ENCODE measurements at places on chromosomes 5 and 9.
A peak's percentile ranks its signal among the peaks of the same experiment; 100 is the strongest.

GRCh38 chr9:13586587-13587374, 307.3 kb upstream of the MPDZ start:
- no peak for DNase-seq

DNA sequence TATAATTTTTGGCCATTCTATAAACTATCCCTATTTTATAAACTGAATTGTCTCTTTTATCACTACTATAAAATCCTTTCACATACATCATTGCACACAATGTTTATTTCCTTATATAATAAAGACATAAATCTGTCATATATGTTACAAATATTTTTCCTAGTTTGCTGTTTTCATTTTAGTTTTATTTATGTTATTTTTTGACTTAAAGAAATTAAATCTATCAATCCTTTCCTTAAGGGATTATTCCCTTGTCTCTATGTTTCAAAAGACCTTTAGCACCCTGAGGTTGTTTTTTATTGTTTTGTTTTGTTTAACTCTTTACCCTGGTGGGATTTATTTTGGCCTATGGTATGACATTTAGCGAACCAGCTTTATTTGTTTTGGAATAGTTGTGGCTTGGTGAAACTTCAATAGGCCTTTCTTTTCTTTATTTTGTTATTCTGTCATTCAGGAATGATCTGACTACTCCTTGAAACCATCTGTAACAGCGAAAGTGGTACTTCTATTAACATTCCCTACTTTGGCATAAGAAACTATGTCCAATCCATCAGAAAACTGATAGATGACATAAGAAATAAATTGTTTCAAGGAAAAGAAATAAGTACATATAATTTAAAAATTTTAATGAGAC, 125.9 kb downstream of the CEP120 start:
- no peak for DNase-seq

- DNase-seq, result no peak
These were observed 995 bp downstream of the RPL35 start for GRCh38 chr9:124860582-124861341.

GRCh38 chr5:81300921-81301270, 491 bp upstream of the ZCCHC9 start:
- DNase-seq, result no peak

- no peak for DNase-seq
These were observed 150.2 kb downstream of the SGCD start for GRCh38 chr5:156477196-156477595.

- no peak for DNase-seq
These were observed 4.2 kb upstream of the NKX2-5 start for GRCh38 chr5:173239233-173239593.

- no peak for DNase-seq
These were observed 343.7 kb downstream of the RAB3C start for GRCh38 chr5:58926541-58926935.

DNA sequence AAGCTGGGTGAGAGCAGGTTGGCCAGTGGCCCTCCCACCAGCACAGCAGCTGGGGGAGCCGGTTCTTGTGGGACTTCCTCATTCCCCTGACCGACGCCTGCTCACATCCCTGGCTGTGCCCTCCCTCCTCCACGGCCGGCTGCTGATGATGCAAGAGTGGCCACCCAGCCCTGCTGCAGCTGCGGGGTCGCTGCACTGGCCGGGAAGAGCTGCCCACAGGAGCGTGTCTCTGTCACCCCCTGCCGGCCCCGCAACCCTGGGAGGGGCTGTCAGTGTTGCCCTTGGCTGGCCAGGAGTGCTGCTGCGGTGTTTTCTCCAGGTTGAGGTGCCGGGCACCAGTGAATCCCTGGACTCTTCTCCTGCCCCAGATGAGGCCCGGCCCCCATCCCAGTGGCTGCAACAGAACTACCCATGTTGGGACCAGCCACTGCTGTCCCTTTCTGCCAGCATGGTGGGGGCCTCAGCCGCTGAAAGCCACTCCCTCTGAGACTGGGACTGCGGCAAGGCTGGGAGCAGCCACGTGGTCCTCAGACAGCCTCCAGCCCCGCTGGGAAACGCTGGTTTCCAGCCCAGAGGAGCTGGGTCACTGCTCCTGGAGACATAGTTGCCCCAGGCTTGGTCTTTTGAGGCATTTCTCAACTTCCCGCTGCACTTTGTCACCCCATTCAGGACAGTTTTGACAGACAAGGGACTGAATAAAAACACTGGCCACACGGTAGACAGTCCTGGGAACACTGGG, 739 bp downstream of the CARD9 start:
- no peak for DNase-seq

DNA sequence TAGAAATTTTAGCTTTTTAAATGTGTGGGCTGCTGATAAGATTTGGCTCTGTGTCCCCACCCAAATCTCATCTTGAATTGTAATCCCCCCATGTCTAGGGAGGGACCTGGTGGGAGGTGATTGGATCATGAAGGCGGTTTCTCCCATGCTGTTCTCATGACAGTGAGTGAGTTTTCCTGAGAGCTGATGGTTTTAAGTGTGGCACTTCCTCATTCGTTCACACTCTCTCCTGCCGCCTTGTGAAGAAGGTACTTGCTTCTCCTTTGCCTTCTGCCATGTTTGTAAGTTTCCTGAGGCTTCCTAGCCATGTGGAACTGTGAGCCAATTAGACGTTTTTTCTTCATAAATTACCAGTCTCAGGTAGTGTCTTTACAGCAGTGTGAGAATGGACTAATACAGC, 127.8 kb upstream of the MVB12B start:
- no peak for DNase-seq

DNA sequence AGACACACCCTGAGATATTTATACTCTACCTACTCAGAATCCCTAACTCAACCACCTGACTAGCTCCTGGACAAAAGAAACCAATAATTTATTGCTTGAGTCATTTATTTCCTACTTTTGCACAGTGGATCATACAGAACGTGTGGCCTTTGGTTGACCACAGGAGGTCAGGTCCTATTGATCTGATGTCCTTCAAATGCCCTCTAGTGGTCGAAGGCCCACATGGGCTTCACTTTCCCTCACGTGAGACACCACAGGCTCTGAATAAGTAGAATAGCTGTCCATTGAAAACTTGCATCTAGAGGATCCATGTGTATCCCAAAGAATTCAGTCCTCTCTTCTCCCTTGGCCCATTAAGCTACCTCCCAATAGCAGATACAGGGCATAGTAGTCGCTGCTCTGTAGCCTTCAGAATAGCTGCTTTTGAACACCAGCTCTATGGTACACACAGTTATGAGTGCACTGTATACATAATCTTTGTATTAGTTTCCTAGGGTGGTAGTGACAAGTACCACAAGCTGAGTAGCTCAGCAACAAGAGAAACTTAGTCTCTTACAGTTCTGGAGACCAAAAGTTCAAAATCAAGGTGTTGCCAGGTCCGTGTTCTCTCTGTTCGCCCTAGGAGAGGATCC, 177.6 kb upstream of the SMARCA2 start:
- peak; percentile 57 for DNase-seq

GRCh38 chr5:11300736-11301135, 539.7 kb upstream of the DAP start:
- DNase-seq, result no peak

DNA sequence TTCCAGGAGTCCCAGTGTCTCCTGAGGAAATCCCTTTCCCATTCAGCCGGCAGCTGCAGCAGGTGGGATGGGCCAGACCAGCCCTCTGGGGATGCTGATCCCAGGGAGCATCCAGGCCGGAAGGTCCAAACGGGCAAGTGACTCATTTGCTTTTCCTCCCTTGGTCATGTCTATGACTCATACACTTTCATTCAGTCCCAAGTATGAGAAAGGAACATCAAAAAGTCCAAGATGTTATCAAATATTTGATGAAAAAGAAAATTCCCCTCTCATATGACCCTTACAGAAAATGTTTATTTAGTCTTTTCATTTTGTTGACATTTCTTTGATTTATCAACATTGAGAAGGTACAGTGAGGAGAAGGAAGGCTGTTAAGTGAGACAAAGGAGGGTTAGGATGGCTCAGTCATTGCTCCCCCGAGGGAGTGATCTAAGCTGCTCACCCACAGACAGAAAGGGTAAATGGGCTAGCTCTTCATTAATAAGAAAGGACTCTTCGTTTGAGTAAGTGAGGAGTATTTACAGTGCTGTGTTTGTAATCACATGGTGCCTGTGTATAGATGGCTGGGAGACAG, 117.6 kb upstream of the ANKRD55 start:
- DNase-seq, result no peak

GRCh38 chr9:128374221-128374675, 3.1 kb downstream of the URM1 start:
- no peak for DNase-seq

DNA sequence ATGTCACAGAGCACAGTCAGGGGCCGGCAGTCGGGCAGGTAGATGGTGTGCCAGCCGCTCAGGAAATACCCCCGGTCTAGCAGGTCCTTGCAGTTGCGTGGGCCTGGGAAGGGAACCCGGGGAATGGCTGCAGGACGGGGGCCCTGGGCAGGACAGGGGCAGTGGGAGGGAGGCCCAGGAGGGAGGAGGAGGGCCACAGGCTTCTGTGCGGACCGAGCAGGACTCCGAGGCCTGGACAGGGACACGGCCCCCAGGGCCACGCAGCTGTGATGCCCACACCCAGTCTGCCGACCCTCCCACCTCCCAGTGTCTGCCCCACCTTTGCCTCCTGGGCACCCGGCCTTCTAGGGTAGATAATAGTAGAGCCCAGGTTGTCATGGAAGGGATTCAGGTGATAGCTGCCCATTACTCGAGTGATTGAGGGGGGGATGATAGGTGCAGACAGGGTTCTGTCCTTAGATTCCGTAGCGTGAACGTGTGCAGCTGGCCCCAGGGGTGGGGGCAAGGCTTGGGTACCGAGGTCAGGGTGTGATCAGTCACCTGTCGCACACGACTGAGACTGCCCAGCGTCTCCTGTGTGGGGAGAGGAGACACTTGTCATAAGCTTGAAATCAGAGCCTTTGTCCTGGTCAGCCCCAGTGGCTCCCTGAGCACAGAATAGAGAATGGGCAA, 4.5 kb downstream of the FCN1 start:
- no peak for DNase-seq

Measured in NCI-H1930 (cell line).